ENCODE measurements at places on chromosomes 1 and 21.

DNA sequence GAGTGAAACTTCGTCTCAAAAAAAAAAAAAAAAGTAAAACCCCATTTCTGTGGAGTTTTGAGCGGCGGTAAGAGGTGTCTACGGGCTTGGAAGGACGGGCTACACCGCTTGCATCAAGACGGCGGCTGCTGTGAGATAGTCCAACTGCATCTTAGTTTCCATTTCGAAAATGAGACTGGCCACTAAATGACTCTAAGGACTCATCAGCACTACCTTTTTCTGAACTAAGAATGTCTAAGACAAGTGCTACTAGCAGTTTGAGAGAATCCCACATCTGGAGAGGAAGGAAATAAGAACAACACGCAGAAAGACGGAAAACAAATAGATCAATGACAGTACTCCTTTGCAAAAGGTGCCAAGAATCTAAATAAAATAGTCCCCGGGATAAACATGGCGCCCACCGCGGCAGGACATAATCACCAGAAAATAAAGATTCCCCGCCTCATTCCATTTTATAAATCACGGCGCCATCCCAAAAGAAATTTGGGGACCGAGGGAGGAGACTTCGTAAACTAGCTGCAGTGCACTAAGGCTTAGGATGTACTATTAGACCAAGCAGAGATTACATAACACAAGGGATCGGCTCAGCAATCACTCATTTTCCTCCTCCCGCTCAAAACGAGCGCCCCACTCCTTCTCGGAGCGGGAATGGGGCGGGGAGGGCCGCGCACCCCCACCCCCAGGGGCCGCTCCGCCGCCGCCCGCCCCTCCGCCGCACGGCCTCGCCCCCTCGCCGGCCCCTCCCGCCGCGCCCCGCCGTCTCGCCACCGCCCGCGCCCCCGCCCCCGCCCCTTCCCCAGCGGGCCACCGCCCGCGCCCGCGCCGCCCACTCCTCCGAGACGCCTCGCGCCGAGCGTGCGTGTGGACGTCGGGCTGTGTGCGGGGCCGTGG is 1.1 kb downstream of the POGZ start:
- DNase-seq, result peak; percentile 52

DNA sequence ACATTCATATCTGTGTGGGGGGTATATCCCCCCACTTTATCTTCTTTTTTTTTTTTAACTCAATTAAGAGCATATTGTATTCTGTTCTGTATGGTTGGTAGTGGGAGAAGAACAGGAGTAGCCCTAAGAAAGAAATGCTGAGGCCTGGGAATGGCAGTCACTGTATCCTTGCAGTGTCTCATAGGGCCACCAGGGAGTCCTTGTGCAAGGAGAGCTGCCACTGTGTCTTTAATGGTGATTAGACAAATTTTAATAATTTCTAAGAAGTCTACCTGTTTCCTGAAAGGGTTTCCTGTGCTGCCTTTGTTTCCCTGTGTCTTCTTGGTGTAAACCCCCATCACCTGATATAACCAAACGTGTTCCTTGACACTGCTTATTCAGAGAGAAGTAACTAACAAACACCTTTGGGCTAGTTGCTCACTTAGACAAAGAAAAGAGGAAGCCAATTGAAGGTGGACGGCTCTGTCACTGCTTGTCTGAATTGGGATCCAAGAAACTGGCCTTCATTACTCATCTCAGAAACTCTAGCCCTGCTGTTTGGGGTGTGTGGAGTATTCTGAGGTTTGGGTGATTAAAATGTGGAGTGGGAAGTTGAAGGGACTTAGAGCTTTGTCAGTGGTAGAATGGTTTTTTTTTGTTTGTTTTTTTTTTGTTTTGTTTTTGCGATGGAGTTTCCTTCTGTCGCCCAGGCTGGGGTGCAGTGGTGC is 15.2 kb downstream of the GIPC2 start:
- DNase-seq, result no peak

GRCh38 chr21:38133240-38133639 is 123.6 kb upstream of the KCNJ15 start:
- DNase-seq, result no peak

GRCh38 chr1:230708631-230709580 is 5.0 kb downstream of the AGT start:
- DNase-seq, result no peak

DNA sequence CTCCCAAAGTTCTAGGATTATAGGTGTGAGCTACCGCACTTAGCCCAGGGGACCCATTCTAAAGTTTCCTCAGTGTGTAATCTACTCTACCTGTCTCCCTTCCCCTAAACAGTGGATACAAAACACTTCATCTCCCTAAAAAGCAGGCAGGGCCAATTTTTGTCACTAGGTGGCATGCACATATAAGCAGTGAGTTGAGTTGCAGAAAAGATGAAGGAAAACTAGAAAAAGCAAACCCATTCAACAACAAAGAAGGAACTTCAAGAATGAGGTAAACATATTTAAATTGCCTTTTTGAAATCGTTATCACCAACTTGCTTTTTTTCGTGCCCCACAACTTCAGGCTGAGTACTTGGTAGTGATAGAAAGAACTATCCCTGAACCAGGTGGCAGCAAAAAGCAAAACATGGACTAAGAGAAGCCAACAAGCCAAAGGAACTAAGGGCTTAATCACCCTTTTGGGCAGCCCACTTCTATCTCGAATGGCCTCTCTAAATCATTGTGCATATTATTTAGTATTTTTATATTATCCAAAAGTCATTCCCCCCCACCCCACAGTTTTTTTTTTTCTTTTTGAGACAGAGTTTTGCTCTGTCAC is 19.7 kb upstream of the ALDH9A1 start:
- DNase-seq, result peak; percentile 60

DNA sequence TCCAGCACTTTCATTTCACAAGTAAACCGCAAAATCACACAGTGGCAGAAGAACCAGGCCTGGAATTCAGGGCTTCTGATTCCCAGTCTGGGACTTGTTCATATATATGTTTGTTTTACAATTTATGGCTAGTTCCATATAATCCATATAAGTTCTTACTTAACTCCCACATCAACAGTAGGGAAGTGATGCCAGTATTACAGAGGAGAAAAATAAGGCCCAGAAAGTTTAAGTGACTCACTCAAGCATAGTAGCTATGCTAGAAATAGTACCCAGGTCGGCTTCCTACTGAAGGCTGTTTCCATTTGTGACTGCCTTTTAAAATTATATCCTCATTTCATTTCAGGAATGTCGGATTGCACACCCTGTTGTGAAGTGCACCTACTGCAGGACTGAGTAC is 1.4 kb downstream of the FAM76A start:
- no peak for DNase-seq

- peak; percentile 51 for DNase-seq
Measured at GRCh38 chr1:40532844-40533424, 1.5 kb downstream of the ZNF684 start.

GRCh38 chr21:27505516-27505915 is 538.6 kb upstream of the ADAMTS5 start:
- DNase-seq, result peak; percentile 36

DNA sequence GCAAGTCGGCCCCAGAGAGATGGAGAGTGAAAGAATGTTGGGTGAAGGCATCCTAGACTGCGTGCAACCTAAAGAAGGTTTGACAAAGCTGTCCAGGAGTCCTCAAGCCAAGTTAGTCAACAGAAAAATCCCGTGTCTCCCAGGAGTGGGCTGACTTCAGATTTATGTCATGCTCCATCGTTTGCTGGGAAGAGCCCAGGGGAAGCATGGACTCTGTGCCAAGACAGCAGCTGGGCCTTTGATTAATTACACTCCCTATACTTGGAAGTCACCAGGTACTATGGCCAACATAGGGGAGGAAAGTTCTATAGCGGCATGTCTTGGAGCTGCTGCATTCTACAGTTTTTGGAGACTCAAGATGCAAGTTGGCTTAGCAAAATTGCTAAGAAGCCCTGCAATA is 247.4 kb downstream of the KAZN start:
- no peak for DNase-seq

GRCh38 chr1:50458507-50458906 is 35.3 kb upstream of the DMRTA2 start:
- no peak for DNase-seq

DNA sequence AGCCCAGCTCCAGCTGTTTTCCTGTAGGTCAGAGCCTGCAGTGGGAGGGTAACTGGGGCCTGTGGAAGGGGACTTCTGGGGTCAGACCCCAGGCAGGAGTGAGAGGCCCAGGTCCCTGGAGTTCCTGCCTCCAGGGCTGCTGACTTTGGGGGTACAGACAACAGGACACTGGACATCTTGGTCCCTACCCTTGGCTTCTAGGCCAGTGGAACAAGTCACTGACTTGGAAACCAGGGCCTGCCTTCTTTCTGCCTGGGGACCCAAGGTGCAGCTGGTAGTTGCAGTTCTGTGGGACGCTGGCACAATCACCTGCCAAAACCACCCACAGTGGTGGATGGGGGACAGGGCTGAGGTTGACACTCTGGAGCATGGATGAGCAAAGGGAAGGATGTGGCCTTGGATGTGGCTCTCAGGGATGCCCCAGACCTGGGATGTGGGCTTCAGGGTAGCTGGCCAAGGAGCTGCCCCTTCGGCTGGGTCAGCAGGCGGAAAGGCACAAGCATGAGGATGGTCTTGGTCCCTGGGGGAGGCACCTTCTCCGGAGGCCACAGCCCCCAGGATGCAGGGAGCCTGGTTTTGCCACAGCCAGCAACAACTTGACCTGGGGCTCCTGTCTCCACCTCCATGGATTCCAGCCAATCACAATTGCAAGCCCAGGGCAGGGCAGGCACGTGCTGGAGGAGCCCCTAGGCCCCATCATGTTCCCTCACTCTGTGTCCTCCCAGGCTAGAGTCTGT is 5.8 kb downstream of the JMJD4 start:
- no peak for DNase-seq

GRCh38 chr1:19209439-19209989 is 552 bp downstream of the UBR4 start:
- no peak for DNase-seq

DNA sequence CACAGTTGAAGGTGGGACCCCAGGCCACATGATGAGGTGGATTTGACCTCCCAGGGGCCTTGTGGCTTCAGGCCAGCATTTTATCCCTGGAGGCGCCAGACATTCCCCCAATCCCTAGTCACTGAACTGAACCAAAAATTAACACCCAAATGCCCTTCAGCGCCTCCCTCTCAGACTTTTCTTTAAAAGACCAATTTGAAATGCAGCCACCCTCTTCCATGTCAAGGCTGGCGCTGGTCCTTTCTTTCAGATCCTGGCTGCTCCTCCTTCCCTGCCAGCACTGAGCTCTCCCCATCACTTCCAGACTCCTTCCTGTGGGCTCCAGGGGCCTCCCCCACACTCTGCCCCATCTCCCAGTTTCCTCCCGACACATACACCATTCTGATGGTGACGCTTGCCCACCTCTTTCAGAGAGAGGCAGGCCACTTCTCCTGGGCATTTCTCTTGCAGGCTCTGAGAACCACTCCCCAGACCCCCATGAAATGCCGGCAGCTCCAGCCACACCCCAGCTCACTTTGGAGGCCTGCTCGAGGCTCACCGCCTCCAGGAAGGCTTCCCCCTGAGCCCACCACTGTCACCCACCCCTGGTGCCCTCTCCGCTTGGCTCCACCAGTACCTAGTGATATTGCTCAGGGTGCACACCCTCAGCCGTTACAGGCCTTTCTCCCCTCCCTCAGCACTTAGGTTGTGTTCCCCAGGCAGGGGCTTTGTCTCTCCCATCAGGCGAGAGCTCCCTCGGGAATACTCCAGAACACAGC is 27.0 kb downstream of the NAV1 start:
- no peak for DNase-seq

- DNase-seq, result no peak
Measured at GRCh38 chr1:44950892-44951291, 35.5 kb downstream of the EIF2B3 start.

GRCh38 chr1:186790101-186790500 is 38.6 kb upstream of the PLA2G4A start:
- DNase-seq, result no peak

GRCh38 chr21:36103434-36103833 is 31.4 kb upstream of the CBR3 start:
- no peak for DNase-seq

All from HTR-8/SVneo (cell line).